ENCODE measurements at places on chromosomes 6 and 20.

- no peak for DNase-seq
These were observed at the start of gene SYCP2L for GRCh38 chr6:10886691-10887502. Gene SYCP2L (plus strand): TSS chr6:10887052. CDS start chr6:10887127, 75 bp downstream.

DNA sequence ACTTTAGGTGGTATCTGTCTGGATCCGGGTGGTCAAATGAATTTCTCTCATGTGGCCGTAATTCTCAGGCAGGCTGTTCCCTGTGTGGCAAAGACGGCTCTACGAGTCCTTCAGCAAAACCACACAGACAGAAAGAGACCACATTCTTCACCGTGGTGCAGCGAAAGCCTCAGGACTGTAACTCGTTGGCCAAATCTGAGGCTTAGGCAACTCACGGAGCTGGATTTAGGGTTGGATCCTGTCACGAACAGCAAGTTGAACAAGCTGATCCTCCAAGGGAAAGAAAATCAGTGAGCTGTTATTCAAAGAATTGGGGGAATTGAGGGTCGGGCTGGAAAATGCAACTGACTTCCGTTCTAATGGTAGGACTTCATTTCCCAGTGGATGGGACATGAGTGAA lies 167.4 kb downstream of the ZMYND8 start:
- no peak for DNase-seq

- no peak for DNase-seq
These were observed 21.6 kb upstream of the TMEM217 start for GRCh38 chr6:37279366-37280134.

DNA sequence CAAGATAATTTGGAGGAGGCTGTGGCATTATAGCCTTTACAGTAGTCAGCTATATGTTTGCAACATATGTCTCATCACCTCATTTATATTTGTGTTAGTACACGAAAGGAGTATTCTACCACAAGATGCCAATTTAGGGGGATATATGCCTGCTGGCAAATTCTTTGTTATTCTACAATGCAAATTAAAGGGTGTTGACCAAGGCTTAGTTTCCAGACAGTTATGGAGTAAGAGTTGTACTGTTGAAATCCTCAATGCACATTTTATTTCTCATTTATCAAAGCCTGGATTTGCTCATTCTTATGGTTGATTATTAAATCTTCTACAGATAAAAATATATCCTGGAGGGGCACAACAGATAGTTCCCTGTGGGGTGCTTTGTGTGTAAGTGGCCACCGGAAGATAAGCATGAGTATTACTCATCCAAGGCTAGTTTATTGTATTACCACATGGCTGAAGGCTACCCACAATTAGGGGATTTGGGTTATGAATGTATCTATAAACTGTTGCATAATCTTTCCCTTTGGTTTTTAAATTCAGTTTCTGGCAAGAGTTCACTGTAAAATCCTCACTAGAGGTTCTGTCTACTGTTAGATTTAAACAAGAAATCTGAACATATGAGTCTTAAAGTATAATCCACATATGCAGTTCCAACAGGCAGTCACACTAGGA lies 9.0 kb downstream of the CST9 start:
- no peak for DNase-seq

DNA sequence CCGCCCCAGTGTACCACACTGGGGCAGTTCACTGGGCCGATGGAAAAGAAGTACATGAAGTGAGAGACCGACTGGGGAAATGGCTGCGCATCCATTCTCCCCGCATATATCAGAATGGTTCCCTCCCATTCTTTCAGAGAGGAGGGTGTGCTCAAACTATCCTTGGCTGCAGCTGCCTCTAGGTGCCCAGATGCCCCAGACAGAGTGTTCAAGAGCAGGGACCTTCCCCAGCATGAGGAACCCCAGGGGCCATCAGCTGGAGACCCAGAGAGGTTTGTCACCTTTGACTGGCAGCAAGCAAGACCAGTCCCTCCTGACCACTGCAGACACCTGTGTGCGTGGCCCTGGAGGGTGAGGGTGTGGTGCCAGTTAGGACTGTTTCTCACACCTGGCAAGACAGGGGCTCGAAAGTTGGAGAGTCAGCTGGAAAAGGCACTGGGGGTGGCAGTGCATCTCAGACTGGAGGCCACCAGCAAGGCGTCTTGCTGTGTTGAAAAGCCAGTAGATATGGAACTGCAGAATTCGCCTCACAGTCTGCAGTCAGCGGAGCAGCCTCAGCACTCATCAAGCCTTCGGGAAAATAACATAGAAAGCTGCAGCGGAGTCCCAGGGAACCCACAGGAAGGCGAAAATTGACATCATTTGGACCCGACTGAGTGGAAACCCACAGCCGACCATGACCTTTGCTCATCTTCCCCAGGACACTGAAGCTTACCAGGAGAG lies 76.7 kb downstream of the GPR6 start:
- no peak for DNase-seq

DNA sequence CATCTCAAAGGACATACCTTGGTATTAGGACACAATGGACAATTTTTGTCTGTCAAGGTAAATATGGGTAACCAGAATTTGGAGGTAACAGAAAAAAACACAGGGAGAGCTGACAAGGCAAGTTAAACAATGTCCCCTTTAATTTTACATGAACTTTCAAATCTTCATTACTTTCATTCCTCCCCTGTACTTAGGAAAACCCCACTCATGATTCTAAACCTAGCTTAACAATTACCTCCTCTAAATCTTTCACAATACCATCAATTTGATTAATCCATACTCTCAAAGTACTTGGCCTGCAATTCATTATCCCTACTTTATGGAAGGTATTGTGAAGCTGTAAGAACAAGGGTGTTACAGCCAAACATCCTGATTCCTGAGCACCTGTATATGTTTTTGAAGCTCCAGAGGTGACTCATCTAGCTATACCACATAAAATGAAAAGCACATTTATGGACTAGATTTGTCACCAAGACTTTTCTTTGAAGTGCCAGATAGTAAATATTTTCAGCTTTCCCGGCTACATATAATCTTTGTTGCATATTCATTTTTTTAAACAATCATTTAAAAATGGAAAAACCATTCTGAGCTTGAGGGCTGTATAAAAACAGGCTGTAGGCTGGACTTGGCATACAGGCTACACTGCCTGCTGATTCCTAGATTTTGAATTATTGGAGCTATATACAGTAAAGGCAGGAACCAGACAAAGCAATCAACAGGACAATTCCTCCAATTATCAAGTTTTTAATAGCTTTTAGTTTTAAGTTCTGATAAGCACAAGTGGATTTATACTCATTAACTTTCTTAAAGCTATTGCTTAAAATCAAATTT lies 22.9 kb downstream of the DEK start:
- DNase-seq: no peak

DNA sequence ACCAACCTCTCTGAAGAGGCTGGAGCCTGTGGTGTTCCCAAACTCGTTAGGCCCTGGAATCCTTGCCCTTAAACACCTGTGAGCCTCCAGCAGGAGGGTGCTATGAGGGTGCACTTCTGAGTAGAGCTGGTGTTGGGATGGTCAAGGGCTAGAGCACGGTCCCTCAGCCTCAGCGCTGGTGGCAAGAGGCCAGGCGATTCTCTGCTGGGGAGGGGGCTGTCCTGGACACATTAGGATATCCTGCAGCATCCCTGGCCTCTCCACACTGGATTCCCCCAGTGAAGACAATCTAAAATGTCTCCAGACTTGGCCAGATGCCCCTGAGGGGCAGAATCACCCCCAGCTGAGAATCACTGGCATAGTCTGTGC lies 157.8 kb downstream of the SYCP2 start:
- DNase-seq: no peak

GRCh38 chr6:88566746-88567534 lies 396.5 kb downstream of the RNGTT start:
- peak; percentile 32 for DNase-seq

DNA sequence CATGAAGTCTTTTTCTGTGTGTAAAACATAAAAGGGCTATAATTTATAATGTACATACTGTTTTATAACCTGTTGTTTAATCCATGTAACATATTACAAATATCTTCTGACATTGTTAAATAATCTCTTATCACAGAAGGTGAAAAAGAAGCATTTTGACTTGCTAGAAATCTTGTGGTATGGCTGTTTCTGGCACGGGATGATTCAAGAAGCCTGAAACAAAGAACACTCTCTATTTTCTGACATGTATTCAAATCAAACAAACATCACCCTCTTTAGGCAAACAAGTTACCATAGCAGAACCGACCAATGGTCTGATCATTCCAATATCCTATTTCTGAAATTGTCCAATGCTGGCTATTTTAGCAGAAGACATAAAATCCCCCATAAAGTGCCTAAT lies 55.4 kb downstream of the HS3ST5 start:
- DNase-seq: no peak

- no peak for DNase-seq
These were observed 8.9 kb upstream of the AHCY start for GRCh38 chr20:34312024-34312460.

- no peak for DNase-seq
These were observed 1.5 kb downstream of the FAM162B start for GRCh38 chr6:116763906-116764628.

DNA sequence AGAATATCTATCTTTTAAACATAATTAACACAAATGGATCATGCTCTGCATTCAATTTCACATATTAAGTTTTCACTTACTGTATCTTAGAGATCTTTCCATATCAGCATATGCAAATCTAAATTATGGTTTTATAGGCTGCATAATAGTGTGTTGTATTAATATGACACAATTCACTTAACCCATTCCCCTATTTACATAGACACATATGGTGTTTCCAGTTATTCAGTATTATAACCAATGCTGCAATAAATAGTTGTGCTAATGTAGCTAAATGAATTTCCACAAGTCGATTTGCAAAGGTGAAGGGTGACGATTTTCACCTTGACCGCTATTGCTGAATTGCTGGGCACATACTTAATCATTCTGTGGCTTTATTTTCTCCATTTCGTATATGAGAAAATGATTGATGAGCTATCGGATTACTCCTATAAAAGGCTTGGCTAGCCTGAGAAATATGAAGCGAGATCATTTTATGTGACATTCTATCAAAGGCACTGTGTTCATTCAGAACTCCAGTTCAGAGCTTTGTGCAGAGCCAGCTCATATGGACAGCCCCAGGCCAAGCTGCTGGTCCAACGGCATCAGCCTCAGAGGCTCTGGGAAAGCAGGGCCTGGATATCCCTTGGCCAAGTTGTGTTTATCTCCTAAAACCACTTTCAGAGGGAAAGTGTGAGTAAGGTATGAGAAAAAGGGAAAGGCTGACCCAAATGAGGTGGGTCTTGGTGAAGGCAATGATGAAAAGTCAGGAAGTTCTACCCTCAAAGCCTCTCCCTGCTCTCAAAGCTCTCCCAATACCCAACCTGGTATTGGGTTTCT lies 50.8 kb downstream of the GFOD1 start:
- DNase-seq: no peak

- no peak for DNase-seq
These were observed 9.7 kb downstream of the GHRH start for GRCh38 chr20:37251825-37252477.

- no peak for DNase-seq
These were observed 132.5 kb downstream of the RTN4IP1 start for GRCh38 chr6:106496823-106497222.

DNA sequence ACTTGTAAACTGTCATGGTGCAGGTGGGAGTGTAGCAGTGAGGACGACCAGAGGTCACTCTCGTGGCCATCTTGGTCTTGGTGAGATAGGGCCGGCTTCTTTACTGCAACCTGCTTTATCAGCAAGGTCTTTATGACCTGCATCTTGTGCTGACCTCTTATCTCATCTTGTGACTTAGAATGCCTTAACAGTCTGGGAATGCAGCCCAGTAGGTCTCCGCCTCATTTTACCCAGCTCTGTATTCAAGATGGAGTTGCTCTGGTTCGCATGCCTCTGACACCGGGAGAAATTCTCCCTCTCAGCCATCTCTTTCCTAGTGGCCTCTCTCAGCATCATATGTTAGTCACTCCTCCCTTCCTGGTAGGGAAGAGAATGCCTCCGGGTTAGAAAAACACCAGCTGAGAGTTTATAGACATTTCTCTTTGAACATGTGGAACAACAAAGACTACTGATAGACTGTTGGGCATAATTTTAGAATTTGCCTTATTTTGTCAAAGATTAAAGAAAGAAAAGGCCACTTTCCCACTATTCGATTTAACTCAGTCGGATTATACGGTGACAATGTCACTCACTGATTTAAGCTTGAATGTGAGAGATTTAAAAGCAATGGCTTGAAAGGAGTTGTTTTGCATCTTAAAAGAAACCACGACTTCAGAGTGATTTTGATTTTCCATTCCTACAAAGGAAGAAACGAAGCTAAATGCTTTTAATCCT lies 67.9 kb upstream of the SNX9 start:
- DNase-seq: no peak

DNA sequence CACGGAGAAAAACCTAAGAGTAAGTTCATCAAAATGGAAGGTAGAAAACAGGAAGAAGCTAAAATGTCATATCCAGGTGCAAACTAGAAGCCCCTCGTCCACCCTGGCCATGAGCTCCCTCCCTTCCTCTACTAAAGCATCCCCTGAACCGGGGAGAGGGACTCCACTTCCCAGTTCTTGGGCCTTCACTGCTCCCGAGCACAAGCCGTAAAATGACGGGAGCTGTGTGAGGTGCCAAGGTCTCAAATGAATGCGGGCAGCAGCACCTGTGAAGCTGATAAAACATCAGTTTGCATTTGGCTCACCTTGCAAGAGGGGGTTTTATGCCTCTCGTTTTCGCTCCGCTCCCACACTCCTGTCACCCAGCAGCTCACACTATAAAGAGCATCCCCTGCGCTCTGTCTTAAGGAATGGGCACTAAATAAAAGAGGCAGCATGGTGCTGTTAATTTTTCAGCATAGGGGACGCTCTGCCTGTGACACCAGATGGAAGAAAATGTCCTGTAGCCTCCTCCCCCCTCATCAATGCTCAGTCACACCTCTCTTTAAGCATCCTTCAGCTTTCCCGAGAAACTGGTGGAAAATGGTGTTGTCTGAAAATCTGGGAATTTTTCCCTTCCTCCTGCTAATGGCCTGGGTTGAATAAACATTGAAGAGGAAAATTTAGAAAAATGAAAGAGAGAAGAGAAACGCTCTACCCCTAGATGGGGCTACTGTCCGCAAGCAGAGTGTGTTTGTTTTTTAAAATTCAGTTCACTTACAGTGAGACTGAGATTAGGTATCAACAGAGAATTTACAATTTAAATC lies 563.0 kb upstream of the AGPAT4 start:
- DNase-seq: no peak

DNA sequence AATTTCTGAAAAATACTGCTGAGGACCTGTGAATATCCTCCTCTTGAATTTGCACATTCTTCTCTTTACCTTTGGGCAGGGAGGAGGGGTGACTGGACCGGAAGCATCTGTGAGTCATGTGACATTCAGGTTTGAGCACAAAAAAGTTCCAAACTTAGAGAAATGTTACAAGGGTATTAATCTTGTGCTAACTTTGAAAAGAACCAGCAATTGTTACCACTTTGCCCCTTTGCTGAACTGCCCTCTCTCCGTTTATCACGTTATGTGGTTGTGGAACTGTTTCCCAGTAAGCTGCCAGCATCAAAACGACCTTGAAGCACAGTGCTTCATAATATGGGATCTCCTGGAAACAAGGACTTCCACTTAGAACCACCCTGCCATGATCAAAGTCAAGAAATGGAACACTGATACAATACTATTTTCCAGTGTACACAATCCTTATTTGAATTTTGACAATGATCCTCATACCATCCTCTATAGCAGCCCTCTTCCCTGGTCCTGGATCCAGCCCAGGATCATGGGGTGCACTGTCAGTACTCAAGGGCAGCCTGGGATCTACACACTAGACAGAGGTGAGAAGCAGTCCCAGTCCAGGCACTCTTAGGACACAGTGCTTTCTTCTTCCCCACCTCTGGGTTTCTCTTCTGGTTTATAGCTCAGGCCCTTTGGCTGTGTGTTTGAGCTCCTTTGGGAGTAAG lies 2.3 kb upstream of the TUBB1 start:
- no peak for DNase-seq
